ENCODE measurements at places on chromosomes 4 and X. TPM values are rescaled to one million over a fixed set of nuclear protein-coding genes. Genes with fewer than 3 reads are reported as not detected.

GRCh38 chr4:3371033-3372001 lies 70.5 kb upstream of the HGFAC start:
- peaks cover 4% of the 10 kb centered on the region for H3K36me3 ChIP-seq
- H3K4me1 ChIP-seq, result no peaks in the 10 kb centered on the region
- H3K27ac ChIP-seq, result no peak overlapping the region
- H3K27me3 ChIP-seq, result no peaks in the 10 kb centered on the region
- no peak overlapping the region for H3K4me3 ChIP-seq

Gene TAPT1
- 31.5 TPM for total RNA-seq

GRCh38 chr4:101792056-101792590 lies 1.6 kb downstream of the BANK1 start:
- H3K27ac ChIP-seq, result peak overlapping the region; percentile 21
- no peak for DNase-seq
- peaks cover 8% of the 10 kb centered on the region for H3K4me1 ChIP-seq

DNA sequence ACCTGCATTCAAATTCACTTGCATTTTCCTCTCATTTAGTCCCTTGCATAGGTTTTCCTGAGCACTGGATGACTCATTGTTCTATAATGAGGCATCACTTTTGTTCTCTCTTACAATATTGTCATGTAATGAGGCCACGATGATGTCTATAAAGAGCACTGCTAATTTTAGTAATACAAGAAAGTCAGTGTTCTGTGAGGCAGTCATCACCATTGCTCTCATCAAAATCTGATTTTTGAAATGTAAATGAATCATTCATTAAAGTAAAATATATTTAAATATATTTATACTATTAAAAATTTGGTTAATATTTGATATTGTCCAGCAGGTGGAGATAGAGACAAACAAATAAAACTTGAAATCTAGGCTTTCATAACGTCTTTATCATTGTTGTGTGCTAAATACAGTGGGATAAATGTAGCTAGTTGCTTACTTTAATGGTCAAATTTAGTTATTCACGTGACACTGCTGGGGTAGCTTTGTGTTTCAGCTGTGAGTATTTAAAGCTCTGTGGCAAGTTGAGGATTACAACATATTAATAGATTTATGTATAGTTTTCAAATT lies 15.4 kb downstream of the HMGB2 start:
- H3K36me3 ChIP-seq, result peaks cover 6% of the 10 kb centered on the region
- no peak overlapping the region for H3K27ac ChIP-seq
- DNase-seq, result no peak
- H3K27me3 ChIP-seq, result no peaks in the 10 kb centered on the region

- H3K4me1 ChIP-seq, result no peaks in the 10 kb centered on the region
- no peak overlapping the region for H3K27ac ChIP-seq
- H3K27me3 ChIP-seq, result peaks cover 63% of the 10 kb centered on the region
Measured at GRCh38 chr4:3744901-3745300, 21.3 kb upstream of the ADRA2C start.

Gene UVSSA
- 19.9 TPM for total RNA-seq

GRCh38 chr4:184019667-184020623 lies 114.8 kb downstream of the STOX2 start:
- H3K4me3 ChIP-seq, result no peak overlapping the region
- H3K27ac ChIP-seq, result no peak overlapping the region
- no peaks in the 10 kb centered on the region for H3K36me3 ChIP-seq
- H3K4me1 ChIP-seq, result peaks cover 4% of the 10 kb centered on the region
- no peaks in the 10 kb centered on the region for H3K27me3 ChIP-seq

- H3K27ac ChIP-seq, result no peak overlapping the region
- H3K36me3 ChIP-seq, result no peaks in the 10 kb centered on the region
- no peaks in the 10 kb centered on the region for H3K27me3 ChIP-seq
- H3K4me1 ChIP-seq, result no peaks in the 10 kb centered on the region
- H3K4me3 ChIP-seq, result no peak overlapping the region
- no peak for DNase-seq
Measured at GRCh38 chr4:77930876-77931275, 68.2 kb downstream of the MRPL1 start.

DNA sequence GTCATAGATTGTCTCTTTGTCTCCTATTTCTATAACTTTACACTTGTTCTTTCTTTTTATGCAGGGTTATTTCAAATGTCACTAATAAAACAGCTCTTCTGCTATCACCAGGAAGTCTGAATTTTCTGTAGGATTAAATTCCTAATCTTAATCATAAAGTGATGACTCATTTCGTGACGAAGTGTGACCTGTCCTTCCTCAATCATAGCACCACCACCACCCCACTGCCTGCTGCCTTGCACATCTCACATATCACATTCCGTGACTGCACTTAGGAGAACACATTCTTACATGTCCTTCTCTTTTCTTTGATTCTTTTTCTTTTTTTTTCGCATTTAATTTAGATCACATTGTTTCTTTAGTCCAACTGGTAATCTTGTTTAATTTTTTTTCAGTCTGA lies 57.7 kb upstream of the UGT2B7 start:
- H3K27ac ChIP-seq, result peak overlapping the region; percentile 98
- peak; percentile 55 for DNase-seq
- H3K4me1 ChIP-seq, result peaks cover 49% of the 10 kb centered on the region
- H3K4me3 ChIP-seq, result peak overlapping the region; percentile 35

DNA sequence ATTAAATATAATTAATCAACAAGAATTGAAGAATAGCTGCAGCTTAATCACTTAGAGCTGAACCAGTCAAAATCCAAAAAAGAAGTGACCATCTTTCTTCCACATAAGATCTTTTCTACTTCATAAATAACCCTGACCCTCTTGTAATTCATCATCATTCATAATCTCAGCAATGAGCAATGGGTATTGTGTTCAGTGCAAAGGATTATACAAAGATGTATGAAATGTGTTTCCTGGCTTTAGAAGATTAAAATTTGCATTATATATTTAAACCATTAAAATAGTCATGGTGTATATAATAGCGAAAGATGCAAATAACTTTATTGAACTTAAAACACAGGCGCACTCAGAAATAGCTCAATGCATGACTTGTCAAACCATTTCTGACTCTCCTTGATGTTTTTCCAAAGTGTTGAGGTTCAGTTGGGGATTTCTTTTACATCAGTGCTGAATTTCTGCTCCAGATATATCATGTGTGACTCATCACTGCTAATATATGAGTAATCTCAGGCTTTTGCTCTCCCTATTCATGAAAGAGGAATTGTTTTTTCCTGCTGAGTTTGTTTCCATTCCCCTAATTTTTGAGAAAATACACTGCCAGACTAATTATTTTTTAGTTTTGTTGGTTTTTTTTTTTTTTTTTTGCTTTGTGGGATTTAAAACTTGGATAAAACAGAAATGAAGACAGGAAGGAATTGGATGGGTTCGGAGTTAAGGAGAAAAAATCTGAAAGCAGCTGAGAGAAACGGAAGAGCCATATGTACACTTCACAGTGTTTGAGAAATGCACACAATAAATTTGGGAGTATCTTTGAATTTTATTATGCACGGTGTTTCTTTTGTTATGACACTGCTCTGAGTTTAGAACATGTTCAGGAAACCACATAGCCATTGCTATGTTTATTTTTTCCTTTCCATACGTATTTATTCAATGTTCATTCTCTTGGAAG lies 290.1 kb upstream of the PCDH7 start:
- H3K4me1 ChIP-seq, result no peaks in the 10 kb centered on the region
- no peak overlapping the region for H3K27ac ChIP-seq
- H3K36me3 ChIP-seq, result no peaks in the 10 kb centered on the region
- H3K4me3 ChIP-seq, result no peak overlapping the region

Gene FAM9C
- not detected for total RNA-seq

- no peak overlapping the region for H3K4me3 ChIP-seq
- peaks cover 15% of the 10 kb centered on the region for H3K4me1 ChIP-seq
- no peak overlapping the region for H3K27ac ChIP-seq
- DNase-seq, result no peak
Measured at GRCh38 chr4:160819791-160820190, 1344.0 kb downstream of the FSTL5 start.

GRCh38 chr4:18689308-18690115 lies 668.0 kb upstream of the LCORL start:
- H3K27ac ChIP-seq, result peak overlapping the region; percentile 5
- H3K27me3 ChIP-seq, result no peaks in the 10 kb centered on the region
- peak; percentile 61 for DNase-seq
- H3K4me3 ChIP-seq, result no peak overlapping the region
- no peaks in the 10 kb centered on the region for H3K36me3 ChIP-seq
- peaks cover 50% of the 10 kb centered on the region for H3K4me1 ChIP-seq

DNA sequence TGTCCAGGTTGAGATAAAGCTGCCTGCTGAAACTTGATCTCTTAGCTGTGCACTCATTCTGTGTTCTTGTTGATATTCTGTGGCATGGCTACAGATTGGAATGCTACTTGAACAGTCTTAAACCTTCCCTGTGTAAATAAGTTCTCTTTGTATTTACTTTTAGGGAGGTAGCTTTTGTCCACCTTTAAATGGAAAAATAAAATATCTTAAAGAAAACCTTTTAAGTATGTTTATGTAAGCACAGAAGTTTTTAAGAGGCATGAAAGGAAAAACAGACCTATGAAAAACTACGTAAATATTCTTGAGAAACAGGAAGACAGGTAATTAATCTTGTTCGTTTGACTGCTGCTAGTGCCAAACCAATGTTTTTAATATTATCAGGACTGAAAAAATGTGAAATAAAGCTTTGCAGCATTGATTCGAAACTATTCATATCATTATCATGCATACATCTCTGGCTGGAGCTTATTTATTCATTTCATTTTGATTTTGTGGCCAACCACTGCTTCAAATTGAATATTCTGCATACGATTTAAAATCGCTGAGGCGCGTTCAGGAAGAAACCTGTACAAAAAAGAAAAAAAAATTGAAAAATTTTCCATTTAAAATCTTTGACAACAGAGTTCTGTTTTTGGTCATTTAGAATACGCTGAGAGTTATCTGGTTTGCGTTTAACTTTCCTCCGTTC lies 17.8 kb downstream of the HSD17B13 start:
- peak; percentile 3 for DNase-seq
- no peaks in the 10 kb centered on the region for H3K36me3 ChIP-seq
- no peaks in the 10 kb centered on the region for H3K4me1 ChIP-seq
- H3K4me3 ChIP-seq, result no peak overlapping the region
- H3K27ac ChIP-seq, result no peak overlapping the region
- no peaks in the 10 kb centered on the region for H3K27me3 ChIP-seq

GRCh38 chrX:118603981-118604380 lies 108.4 kb downstream of the DOCK11 start:
- no peaks in the 10 kb centered on the region for H3K27me3 ChIP-seq
- H3K4me3 ChIP-seq, result peak overlapping the region; percentile 28
- peak overlapping the region; percentile 27 for H3K27ac ChIP-seq
- peaks cover 8% of the 10 kb centered on the region for H3K4me1 ChIP-seq
- H3K36me3 ChIP-seq, result no peaks in the 10 kb centered on the region

- no peak overlapping the region for H3K27ac ChIP-seq
- no peak for DNase-seq
- H3K27me3 ChIP-seq, result peaks cover 39% of the 10 kb centered on the region
Measured at GRCh38 chr4:24262616-24263015, 321.7 kb downstream of the DHX15 start.

Gene FHDC1
- total RNA-seq, result 6.0 TPM

GRCh38 chr4:90845777-90846176 lies 718.6 kb downstream of the CCSER1 start:
- H3K4me3 ChIP-seq, result no peak overlapping the region
- peaks cover 49% of the 10 kb centered on the region for H3K4me1 ChIP-seq
- DNase-seq, result no peak
- H3K27me3 ChIP-seq, result no peaks in the 10 kb centered on the region
- no peak overlapping the region for H3K27ac ChIP-seq

DNA sequence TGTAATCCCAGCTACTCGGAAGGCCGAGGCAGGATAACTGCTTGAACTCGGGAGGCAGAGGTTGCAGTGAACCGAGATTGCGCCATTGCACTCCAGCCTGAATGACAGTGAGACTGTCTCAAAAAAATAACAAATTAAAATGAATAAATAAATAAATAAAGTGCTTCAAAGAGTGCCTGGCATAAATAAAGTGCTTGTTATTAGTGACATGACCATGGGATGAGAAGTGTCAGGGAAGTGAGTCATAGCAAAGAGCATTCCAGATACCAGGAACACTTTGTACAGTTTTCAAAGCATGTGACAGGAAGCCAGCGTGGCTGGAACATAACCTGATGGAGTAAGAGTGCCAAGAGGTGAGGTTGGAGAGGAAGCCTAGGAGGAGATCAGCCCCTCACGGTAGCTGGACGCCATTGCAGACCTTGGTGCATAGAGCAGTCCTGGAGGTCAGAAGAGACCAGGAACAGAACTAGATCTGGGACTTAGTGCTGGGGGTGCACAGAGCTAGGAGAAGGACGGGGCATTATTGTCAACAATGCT lies 6.0 kb upstream of the WDR13 start:
- H3K27me3 ChIP-seq, result no peaks in the 10 kb centered on the region
- peak; percentile 25 for DNase-seq
- H3K4me3 ChIP-seq, result no peak overlapping the region
- peak overlapping the region; percentile 66 for H3K27ac ChIP-seq

DNA sequence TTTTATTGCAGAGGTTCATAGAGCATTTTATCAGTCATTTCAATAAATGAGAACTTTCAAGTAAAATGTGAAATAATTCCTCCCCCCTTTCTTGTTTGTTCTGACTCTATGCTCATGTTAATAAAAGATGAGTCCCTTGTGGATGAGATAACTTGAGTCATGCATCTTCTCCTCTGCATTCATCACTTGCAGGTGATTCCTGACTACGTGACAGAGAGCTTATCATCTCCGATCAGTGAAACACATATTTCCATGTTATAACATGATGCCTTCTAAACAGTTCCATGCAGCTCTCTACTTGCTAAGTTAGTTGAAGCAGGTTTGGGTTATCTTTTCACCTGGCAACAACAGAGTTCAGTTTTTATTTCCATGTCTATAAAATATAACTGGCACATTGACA lies 160.1 kb upstream of the ANKRD50 start:
- H3K4me1 ChIP-seq, result no peaks in the 10 kb centered on the region
- H3K27me3 ChIP-seq, result no peaks in the 10 kb centered on the region
- H3K27ac ChIP-seq, result no peak overlapping the region
- DNase-seq, result no peak
- H3K36me3 ChIP-seq, result no peaks in the 10 kb centered on the region

- peaks cover 9% of the 10 kb centered on the region for H3K4me1 ChIP-seq
- no peaks in the 10 kb centered on the region for H3K27me3 ChIP-seq
- no peak for DNase-seq
- H3K36me3 ChIP-seq, result no peaks in the 10 kb centered on the region
Measured at GRCh38 chr4:94419956-94420355, 31.8 kb upstream of the PDLIM5 start.

Gene PLXNB3
- total RNA-seq, result 49.2 TPM

Gene EFHC2
- total RNA-seq, result 0.95 TPM

Gene MXRA5
- total RNA-seq, result 1.9 TPM

- no peaks in the 10 kb centered on the region for H3K27me3 ChIP-seq
- peaks cover 6% of the 10 kb centered on the region for H3K36me3 ChIP-seq
- no peak overlapping the region for H3K4me3 ChIP-seq
- H3K27ac ChIP-seq, result no peak overlapping the region
Measured at GRCh38 chr4:125322366-125322730, 7.6 kb downstream of the FAT4 start.

- H3K4me3 ChIP-seq, result no peak overlapping the region
- H3K36me3 ChIP-seq, result no peaks in the 10 kb centered on the region
- DNase-seq, result no peak
- H3K27ac ChIP-seq, result no peak overlapping the region
Measured at GRCh38 chr4:65661471-65661870, 8.8 kb downstream of the EPHA5 start.

- no peak for DNase-seq
- no peaks in the 10 kb centered on the region for H3K36me3 ChIP-seq
- no peaks in the 10 kb centered on the region for H3K27me3 ChIP-seq
- no peak overlapping the region for H3K27ac ChIP-seq
Measured at GRCh38 chrX:107849747-107850421, 24.2 kb downstream of the MID2 start.

Gene MTCP1
- total RNA-seq, result 12.5 TPM

Data from Calu3 (cell line).